ENCODE measurements at places on chromosomes 4 and X.

- no peak for DNase-seq
Observed at GRCh38 chrX:13599491-13599890, 30.1 kb downstream of the EGFL6 start.

DNA sequence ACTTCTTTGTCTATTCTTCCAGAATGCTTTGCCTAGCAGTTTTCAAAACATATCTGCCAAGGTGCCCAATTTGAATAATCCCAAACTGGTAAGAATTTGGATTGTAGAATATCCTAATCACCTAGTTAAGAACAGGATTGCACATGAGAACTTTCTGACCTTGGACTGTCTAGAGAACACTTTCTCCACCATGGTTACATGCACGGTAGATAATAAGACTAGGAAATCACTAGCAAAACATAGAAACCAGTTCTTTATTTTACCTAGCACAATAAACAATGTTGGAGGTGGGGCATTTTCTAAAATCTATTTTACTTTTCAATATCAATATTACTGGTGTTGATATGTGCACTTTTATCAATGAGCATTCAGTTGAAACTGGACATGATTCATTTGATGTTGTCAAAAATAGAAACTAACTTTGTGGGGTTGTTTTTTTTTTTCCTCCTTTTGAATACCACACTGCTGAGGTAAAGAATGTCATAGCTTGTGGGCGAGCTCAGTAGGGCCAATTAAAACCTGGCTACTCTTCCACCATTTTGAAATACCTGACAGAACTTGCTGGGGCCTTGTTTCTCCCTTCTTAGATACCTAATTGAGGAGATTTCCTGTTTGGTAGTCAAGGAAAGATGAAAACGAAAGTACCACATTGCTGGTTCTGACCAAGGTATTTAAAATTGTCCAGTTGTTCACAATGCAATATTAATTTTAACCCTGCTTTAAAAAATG lies 10.4 kb downstream of the MID1IP1 start:
- DNase-seq: no peak

- DNase-seq: no peak
Observed at GRCh38 chr4:122879001-122879400, 43.4 kb downstream of the NUDT6 start.

DNA sequence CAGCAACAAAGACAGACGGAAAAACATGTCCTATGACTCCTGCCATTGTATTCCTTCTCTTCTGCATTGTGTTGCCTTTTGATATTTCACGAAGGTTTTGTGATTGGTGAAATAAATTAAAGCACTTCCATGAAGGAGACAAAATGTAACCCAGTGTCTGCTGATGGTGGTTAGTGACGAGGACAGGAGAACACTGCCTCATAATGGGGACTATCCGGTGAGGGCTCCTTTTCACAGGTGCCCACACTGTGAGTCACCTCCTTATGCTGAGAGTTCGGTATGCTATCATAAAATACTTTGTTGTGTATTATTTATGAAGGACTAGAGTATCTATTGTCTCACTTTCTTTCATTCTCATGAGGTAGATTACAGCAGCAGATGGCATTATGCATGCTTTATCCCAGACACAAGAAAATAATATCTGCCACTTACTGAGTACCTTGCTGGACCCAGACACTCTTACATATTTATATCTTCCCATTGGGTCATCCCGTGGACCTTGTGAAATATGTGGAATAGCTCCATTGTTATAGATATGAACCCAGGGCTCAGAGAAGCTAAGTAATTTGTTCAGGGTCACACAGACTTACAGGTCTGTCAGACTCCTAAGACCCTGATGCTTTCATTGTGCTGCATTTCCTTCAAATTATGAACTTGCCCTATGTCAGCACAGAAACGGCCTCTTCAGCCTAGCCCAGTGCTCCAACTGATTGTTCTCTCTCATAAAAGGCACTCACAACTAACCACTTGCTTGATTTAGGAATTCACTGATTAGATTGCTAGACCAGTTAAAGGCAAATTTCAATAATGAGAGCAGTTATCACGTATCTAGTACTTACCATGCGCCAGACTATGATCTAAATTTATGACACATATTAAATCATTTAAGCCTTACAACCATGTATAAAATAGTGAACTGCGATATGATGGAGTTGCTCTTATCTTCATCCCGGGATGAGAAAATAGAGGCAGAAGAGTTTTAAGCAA lies 31.2 kb downstream of the PLS3 start:
- DNase-seq: no peak

DNA sequence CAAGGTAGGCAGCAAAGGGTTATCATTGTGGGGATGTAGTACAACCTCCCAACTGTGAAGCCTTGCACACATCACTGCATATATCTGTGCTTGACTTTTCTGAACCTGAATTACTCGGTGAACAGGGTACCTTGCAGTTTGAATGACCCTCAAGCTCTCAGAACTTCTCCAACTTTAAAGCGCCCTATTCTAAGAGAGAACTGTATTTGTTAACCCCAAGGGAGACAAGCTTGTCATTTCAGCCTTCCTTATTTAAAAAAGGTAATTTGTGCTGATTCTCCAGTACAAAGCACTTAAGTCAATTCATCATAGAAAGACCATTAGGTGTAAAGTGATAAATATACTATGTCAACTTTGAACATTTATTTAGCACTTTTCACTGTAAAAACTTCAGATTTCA lies 122.0 kb upstream of the STS start:
- no peak for DNase-seq

All from stimulated activated CD8-positive, alpha-beta memory T cell treated with anti-CD3 and anti-CD28 coated beads, Interleukin-4, amount 100 ng/mL, for 1 hour (primary cell).